WTC11 (cell line): ENCODE measurements at places on chromosomes 7 and 10.

DNA sequence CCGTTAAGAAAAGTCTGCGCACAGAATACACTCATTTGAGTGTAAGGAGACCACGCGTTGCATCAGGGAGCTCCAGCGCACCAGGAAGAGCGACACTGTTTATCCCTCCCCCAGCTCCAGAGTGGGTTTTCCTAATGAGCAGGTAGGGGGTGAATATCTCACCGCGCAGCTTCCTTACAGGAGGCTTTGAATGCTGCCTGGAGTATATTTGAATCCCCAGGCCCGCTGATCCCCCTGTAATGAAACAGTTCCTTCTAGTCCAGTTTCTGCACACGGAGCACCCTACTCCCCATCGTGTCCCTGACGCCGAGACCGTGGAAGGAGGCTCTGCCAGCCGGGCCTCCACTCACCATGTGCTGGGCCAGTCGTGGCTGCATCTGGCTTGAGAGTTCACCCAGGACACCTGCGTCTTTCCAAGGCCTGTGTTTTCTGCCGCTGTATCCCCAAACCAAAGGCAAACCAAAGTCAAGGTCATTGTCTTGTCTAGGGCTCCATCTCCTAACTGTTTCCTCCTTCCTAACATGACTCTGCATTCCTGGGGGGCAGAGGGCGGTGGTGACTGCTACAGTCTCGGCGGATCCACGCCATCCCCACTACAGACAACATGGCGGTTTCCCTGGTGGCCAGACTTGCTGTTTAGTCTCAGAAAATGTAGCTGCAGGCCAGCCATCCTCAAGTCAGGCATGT is 167.8 kb downstream of the USP6NL start:
- DNase-seq: no peak

GRCh38 chr10:95783741-95784140 is 27.8 kb downstream of the ENTPD1 start:
- DNase-seq: no peak

- DNase-seq: no peak
These were observed 31.3 kb upstream of the ITGA8 start for GRCh38 chr10:15751046-15751445.

DNA sequence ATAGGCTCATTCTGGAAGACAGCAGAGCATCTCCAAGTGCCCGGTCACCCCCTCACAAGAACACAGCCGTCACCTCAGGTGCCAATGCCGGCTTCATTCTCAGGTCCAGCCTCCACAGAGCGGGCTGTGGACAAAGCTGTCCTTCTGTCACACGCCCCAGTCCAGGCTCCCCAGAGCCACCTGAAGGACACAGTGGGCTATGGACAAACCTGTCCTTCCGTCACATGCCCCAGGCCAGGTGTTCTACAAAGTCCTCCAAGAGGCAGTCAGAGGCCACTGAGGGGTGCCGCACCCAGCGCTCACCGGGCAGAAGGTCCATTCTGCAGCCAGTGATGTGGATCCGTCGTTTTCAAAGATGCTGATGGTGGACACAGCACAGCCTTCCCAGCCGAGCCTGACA is 173.2 kb upstream of the PPP2R2D start:
- DNase-seq: no peak

DNA sequence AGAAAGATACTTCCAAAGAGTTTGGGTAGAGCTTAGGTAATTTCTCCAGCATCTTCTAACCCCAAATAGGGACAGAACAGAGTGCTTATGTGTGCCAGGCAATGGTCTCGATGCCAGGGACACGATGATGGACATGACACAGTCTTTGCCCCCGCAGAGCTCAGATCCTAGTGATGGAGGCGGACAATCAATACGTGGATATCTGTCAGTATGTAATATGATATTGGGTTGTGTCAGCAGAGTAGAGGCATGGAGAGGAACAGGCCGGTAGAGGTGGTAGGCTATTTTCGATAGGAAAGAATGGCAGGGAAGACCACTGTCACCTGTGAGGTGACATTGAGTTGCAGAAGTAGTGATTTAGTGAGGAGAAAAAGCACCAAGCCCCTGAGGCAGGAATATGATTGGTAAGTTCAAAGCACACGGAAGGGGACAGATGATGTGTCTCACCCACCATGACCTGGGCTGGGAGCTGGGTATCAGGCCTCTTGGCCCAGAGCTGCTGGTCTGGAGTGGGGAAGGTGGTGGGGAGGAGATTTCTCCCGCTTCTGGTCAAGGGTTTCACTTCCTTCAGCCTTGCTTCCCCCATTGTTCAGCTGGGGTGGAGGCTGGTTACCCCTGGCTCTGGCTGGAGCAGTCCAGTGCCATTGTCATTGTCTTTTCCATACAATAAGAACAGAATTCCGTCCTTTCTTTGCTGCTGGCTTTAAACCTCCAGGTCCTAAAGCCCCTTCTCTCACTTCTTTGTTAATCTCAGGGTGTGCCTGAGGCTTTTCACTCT is 36.0 kb upstream of the SRGN start:
- DNase-seq: no peak

- no peak for DNase-seq
These were observed 267.3 kb upstream of the NPVF start for GRCh38 chr7:25495342-25496250.

- no peak for DNase-seq
These were observed 747.8 kb downstream of the GRID1 start for GRCh38 chr10:85618841-85619240.

- DNase-seq: no peak
These were observed 4.2 kb downstream of the GLRX3 start for GRCh38 chr10:130140425-130140824.

DNA sequence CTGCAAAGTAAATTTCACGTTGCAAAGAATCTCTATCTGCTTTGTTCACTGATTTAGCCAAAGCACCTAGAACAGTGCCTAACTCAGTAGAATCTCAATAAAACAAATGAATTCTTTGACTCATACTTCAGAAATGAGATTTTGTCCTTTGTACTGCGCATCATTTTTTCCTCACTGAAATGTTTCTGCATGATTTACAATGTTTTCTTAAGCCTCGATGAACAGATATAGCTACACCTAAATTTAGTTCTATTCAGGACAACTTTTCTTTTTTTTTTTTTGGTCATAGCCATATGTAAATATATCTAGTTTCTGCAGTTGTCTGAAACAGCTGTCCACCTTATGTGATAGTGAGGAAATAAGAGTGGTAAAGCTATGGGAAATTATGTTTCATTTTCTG is 15.3 kb downstream of the GNAT3 start:
- DNase-seq: no peak

- DNase-seq: peak; percentile 62
These were observed 780 bp downstream of the PLEKHA8 start for GRCh38 chr7:30028749-30029635.

DNA sequence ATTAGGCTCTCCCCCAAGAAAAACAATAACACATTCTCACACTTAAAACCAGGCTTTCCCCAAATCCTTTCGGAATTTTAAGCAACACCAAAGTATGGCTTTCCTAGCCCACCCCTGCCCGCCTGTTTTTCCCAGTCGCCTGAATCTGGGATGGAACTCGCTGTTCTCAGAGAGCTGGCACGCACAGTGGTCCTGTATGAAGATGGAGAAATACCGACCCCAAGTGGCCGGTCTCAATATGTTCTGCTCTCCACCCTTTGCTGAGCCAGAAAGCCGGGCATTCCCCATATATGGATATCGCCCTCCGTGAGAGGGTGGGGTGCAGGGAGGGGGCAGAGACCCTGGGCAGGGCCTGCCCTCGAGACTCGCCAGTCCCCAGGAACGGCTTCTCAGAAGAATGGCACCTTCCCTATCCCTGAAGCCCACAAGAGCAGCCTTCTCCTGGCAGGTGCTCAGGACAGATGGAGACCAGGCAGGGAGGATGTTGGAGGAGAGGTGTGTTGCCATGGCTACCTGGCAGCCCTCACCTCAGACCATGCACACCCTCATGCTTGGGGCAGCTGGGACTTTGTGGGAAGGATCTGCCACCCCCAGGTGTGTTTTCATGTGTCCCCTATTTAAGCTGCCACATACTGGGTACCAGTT is 3.4 kb downstream of the TACR2 start:
- peak; percentile 80 for DNase-seq

DNA sequence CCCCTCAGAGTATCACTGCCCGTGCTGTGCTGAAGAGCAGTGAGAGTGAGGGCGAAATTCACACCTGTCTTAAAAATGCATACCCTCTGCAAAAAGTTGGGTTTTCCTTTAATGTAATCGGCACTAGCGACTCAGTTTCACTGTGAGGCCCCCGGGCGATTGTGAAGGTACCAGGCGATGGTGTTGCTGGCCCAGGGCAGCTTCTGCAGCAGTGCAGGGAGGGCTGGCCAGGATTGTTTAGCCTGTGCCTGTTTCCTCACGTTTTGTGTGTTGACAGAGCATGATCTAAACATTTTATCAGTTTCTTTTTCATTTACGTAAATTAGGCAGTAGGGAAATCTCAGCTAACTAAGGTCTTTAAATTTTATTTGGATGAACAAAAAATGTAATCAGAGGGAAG is 13.3 kb downstream of the ZNF862 start:
- DNase-seq: no peak

- DNase-seq: no peak
These were observed 114.9 kb upstream of the FAM3C start for GRCh38 chr7:121510858-121511482.

DNA sequence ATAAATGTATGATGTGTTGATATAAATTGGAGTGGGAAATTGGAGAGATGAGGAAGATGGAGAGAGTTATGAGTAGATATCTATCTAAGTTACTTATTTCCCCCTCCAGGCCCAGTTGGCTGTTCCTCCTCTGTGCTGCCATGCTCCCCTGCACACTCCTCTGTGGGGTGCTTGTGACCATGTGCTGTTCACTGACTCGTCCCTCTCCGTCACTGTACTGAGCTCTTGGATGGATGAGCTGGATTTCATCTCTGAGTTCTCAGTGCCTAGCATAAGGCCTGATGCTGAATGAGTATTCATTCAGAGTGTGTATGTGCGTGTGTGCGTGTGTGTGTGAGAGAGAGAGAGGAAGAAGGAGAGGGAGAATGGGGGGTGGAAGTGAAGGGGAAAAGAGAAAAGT is 14.5 kb downstream of the OR9A2 start:
- no peak for DNase-seq

- DNase-seq: no peak
These were observed 4.8 kb downstream of the KLF6 start for GRCh38 chr10:3780021-3780770.

DNA sequence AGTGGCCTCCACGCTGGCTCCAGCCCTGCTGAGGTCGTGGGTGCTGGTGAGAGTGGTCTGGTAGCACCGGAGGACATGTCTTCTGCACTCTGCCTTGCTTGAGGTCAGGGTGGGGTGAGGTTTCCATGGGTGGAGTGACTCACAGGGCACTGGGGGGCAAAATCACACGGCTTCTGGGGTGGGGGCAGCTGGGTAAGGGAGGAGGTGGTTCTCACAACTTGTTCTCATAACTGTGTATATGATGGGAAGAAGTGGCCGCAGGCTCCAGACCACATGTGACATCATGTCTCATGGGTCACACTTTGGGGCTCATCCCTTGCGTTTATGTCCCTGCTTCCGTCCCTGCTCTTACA is 884 bp upstream of the PRF1 start:
- no peak for DNase-seq

- DNase-seq: no peak
These were observed 16.2 kb upstream of the DNAJB6 start for GRCh38 chr7:157320608-157320980.

DNA sequence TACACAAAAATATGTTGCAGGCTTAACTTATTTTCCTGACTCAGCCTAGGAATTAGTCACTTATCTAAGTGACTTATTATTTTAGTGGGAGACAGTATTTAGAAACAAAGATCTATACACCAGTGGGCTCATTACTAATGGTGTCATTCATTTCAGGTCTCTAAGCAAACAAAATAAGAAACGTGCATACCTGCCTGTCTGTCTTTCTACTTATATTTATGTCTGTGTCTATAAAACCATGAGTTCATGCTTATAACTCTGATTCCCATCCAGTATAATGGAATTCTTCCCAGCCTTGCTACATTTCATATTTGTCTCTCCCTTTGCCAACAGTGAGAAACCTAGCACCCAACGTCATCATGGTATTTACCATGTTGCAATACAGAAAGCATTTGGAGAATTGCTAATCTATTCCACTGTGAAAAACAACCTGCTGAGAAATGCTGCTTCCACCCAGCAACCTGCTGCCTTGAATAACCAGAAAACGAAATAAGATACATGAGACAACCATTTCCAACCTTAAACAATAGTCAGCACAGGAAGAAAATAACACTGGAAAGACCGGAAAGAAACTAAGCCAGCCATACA is 501.0 kb downstream of the GLRX3 start:
- no peak for DNase-seq

- no peak for DNase-seq
These were observed 170.6 kb downstream of the TMEM178B start for GRCh38 chr7:141244435-141244834.

- no peak for DNase-seq
These were observed 281.1 kb downstream of the CCDC3 start for GRCh38 chr10:12720217-12720981.
